ENCODE measurements at places on chromosomes 11 and 22.

- no peak for DNase-seq
Observed at GRCh38 chr11:111440416-111441205, 61.5 kb upstream of the POU2AF1 start.

GRCh38 chr11:30346068-30346688 is 23.3 kb downstream of the ARL14EP start:
- peak; percentile 56 for DNase-seq

GRCh38 chr22:41508770-41509170 is 35.5 kb downstream of the POLR3H start:
- no peak for DNase-seq

DNA sequence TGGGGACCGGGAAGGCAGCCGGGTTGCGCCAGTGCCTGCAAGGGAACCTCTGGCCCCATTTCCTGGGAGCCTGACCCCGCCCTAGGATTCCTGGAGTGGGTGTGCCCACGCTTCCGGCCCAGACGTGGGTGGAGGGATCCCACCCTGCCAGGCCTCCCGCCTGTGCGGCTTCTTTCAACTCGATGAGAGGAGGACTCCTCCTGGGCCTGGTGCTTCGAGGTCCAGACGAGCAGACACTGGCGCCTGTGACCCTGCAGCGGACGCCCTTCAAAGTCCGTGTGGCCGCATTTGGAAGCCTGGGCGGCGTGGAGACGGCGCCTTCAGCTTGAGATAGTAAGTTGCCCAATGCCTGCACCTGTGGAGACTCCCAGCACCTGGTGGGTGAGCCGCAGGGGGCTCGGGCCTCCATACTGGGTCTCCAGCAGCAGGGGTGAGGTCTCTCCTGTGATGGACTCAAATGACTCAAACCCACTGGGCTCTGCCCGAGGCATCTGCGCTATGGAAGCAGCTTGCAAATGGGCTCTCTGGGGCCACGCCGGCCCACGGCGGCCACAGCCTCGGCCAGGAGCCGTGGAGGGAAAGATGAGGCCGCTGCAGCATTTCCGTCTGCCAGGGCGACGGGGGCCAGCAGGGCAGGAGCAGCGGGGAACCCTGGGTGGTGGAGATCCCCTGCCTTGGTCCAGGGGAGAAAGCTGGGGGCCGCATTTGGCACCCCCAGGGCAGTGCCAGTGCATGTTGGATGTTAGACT is 64.3 kb upstream of the PPARA start:
- DNase-seq: no peak

DNA sequence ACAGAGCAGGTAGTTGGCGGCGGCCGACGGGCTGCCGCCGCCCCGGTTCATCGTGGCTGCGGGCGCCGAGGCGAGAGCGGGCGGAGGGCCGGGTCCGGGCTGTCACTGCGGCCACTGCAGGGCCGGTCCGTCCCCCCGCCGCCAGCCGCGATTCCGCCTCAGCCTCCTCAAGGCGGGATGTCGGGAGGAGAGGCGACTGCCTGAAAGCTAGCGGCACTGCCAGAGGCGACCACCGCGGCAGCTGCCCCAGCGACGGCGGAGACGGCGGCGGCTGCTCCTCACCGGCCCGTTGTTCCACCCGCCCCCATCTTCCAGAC is 234 bp downstream of the SESN3 start:
- no peak for DNase-seq

- peak; percentile 64 for DNase-seq
Observed at GRCh38 chr11:63869683-63870082, 30.8 kb downstream of the MARK2 start.

DNA sequence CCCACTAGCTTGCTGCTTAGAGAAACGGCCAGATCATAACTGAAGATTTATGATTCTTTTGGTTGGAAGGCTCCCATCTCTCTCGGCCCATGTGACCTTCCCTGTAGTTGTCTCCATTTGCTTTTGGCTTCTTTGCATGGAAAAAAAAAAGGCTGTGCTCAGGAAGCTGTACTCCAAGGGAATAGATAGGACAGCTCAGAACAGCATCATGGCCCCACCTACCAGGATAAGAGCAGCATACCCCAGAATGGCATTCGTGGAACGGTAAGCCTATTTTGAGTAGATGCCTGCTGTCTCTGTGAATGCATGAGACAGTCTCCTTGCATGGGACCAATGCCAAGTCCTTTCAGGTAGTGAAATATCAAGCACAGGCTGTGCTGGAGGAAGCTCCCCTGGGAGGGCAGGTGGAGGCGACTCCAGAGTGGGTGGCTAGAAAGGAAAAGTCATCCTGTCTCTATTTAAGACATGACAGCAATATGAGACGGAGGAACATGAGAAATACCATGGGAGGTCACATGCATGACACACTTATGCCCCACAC is 94.1 kb upstream of the AMOTL1 start:
- no peak for DNase-seq

GRCh38 chr22:19755145-19755710 is 5.3 kb upstream of the TBX1 start:
- DNase-seq: no peak

- no peak for DNase-seq
Observed at GRCh38 chr11:58494101-58494500, 13.8 kb downstream of the OR5B21 start.

GRCh38 chr11:117908959-117909610 is 20.1 kb downstream of the TMPRSS13 start:
- DNase-seq: no peak

- peak; percentile 87 for DNase-seq
Observed at GRCh38 chr11:10611979-10612862, 43.8 kb upstream of the LYVE1 start.

DNA sequence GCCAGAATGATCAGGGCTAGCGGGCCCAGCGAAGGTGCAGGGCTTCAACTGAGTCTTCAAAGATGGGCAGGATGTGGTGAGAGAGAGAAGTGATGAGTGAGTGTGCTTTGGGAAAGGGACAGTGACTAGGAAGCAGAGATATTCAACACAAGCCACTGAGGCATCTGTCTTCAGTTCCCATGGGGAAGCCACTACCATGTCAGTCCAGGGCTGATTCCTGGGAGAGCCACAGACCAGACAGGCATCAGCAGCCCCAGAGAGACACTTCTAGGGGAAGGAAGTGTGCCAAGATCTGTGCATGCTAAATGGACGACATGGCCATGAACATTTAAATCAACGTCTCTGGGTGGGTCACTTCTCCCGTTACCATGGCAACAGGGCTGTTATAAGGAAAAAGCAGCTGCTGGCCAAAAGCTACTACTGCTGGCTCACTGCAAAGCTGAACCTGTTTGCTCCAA is 28.5 kb downstream of the P4HA3 start:
- no peak for DNase-seq

- DNase-seq: no peak
Observed at GRCh38 chr22:23213581-23214334, 33.4 kb downstream of the BCR start.

All from KBM-7 (cell line).